NCI-H2227 treated with DMSO at 0.1 percent for 48 hours (cell line): ENCODE measurements at places on chromosomes 16 and 17.

- peak; percentile 15 for DNase-seq
Measured at GRCh38 chr17:4199818-4200402, 56.9 kb downstream of the CYB5D2 start.

DNA sequence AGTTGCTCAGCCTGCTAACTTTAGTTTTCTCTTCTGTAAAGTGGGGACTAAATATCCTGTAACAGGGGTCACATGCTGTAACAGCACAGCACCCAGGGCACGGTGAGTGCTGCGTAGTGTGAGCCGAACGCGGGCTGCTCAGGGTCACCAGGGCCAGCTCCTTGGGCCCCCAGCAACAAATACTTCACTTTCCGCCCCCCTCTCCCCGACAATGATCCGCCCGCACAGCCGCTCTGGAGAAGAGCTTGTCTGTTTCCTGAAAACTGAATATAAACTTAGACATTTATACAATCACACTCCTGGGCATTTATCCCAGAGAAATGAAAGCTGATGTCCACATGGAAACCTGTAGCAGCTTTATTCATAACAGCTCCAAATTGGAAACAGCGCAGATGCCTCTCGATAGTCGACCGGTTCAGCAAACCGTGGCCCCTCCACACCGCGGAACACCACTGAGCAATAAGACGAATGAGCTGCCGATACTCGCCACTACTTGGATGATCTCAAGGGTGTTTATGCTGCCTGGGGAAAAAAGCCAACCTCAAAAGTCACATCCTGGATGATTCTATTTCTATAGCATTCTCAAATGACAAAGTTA lies 267.2 kb downstream of the PARN start:
- DNase-seq, result no peak

DNA sequence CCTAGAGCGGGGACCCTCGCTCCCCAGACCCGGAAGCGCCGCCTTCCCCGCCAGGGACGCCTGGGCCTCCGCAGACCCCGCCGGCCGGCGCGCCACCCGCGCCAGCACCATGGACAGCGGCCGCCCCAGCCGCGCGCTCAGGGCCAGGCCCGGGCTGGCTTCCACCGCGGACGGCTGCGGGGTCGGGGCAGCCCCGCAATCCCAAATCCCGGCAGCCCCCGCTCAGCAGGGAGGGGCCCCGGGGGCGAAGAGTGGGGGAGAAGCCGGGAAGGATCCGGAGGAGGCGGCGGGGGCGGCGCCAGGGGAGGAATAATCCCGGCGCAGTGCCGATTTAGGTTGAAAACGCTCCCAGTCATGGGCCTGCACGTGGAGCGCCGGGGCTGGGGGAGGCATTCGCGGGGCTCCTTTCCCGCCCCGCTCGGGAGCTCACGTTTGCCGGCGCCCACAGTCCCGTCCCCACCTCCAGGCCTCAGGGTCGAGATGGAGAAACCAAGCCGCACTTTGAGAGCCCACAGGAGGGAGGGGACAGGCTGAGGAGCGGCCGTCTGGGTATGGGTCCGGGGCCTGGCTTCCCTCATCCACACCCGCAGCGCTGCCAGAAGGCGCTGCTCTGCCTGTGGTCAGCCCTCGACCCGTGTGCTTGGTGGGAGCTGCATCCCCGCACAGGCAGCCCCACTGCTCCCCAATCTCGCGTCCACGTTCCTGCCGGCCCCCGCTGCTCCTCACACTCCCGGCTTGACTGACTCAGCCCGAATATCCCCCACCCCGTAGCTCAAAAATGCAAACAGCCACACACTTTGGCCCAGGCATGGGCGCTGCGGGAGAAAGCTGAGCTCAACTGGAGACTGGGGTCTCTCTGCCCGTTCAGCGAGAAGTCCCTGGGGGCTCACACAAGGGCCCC lies 4.7 kb downstream of the FBXL16 start:
- DNase-seq, result no peak

- DNase-seq, result no peak
Measured at GRCh38 chr17:76447931-76448652, 4.9 kb downstream of the UBE2O start.

- DNase-seq, result no peak
Measured at GRCh38 chr16:85137323-85138072, 25.2 kb upstream of the CIBAR2 start.

DNA sequence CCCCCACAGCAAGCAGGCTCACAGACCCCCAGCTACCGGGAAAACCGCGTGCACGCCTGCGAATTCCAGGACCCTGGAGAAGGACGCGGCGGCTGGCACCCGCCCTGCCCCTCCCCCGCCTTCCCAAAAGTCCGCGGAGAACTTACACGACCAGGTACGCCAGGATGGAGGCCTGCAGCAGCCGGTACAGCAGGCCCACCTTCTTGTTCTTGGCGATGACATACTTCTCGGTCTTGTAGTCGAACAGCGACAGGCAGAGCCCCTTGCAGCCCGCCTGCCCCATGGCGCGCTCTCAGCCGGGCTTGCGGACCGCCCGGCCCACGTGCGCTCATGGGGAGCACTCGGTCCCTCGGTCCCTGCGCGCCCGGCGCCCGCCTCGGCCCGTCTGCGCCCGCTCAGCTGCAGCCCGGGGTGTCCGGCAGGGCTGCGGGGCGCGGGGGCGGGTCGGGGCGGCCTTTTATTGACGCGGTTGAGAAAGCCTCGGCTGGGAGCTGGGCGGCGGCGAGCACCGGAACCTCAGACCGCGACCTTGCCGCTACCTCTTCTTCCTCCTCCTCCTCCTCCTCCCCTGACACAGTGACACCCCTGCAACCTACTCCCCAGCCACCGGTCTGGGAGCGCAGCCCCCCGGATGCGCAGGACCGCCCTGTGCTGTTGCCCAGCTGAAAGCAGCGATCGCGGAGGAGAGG lies at the start of gene P2RX5:
TSS of gene P2RX5 (minus strand) at position 433 of the 689 bp plus-strand sequence. CDS start at position 283, 150 bp downstream.
- DNase-seq, result no peak

DNA sequence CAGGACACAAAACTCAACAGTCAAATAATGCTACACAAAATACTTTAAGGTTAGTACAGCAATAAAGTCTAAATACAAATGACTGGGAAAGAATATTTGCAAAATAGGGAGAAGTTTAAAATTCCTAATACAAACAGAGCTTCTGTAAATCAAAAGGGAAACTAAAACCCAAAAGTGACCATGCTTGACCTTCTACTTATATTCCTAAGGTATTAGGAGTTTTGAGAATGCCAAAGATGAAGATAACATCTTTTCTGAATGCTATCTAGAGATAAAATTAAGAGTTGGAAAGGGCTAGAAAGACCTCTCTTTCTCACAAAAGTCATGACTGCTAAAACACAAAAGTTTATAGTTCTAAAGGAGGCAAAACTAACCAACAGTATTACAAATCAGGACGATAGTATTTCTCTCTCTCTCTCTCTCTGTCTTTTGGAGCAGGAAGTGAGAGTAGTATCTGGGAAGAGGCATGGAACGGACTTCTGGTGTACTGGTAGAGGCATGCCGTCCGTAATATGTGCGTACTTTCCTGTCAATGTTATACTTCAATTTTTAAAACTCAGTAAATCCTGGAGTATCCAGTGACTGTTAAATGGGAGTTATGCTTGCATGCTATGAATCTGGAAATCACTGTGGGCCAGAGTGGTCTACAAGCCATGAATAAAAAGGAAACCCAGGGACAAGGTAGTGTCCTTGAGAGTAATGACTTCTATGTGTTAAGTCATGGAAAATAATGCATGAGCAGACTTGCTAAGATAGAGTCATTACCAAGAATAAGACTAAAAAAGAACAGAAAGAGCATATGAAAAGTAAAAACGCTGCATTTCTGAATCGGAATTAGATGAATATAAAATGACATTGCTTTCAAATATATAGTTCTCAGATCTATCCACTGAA lies 49.7 kb upstream of the ANKFY1 start:
- DNase-seq, result no peak

DNA sequence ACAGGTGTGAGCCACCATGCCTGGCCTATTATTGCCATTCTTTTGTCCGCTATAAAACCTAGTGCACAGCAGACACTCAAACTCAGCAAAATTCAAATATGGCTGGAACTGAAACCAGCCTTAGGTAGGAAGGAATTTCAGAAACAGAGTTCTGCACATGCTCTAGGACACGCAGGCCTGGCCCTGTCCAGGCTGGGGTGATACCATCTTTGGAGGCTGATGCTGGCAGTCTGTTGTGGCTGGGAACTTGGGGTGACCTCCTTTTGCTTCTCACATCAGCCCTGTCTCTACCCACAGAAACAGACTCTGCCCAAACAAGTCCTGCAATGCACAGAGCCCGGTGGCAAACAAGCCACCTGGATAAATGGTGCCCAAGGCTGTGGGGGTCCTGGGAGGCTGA lies 12.6 kb upstream of the KIFC3 start:
- DNase-seq, result no peak

- no peak for DNase-seq
Measured at GRCh38 chr16:7887316-7887715, 554.7 kb downstream of the RBFOX1 start.

DNA sequence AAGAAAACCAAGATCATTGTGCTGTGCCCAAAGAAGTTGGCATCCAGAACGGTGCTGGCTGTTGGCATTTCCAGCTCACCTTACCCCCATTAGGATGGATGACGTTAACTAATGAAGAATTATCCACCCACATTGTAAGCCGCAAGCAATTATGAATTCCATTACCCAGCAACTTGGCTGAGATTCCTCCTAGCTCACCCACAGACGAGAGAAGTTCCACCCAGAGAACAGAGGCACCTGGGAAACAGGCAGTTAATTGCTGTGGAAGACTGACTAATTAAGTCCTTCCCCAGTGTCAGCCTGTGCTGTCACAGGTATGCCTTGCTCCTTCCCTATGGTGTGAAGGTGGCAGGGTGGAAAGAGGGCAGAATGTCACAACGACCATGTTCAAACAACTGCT lies 456.2 kb upstream of the CDH5 start:
- no peak for DNase-seq

DNA sequence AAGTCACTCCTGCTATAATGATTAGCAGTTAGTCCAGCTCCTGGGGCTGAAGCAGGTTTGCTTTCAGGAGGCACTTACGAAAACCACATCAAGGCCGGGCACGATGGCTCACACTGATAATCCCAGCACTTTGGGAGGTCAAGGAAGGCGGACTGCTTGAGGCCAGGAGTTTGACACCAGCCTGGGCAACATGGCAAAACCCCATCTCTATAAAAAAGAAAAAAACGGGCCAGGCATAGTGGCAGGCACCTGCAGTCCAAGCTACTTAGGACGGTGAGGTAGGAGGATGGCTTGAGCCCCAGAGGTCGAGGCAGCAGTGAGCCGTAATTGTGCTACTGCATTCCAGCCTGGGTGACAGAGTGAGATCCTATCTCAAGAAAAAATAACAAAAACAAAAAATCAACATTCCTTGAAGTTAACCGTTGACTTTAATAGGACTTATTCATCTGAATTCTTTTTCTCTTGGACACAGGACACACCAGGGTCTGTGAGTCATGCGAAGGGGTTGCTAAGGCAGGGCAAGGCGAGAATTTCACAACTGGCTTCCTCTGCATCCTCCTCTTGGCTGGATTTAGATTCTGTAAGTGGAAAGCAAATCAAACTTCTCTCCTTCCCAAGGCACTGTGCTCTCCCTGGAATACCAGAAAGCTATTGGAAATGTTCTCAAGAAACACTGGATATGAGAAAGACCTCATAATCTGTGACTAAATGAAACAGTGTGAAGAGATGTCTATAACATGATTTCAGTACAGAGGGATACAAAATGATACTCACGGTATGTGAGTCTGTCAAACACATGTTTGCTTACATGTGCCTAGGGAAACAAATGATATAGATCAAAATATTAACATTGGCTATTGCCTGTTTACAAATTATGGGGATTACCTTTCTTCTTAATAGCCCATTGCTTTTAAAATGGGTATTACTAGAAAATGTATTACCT lies 99.5 kb downstream of the SYCE1L start:
- DNase-seq, result no peak

DNA sequence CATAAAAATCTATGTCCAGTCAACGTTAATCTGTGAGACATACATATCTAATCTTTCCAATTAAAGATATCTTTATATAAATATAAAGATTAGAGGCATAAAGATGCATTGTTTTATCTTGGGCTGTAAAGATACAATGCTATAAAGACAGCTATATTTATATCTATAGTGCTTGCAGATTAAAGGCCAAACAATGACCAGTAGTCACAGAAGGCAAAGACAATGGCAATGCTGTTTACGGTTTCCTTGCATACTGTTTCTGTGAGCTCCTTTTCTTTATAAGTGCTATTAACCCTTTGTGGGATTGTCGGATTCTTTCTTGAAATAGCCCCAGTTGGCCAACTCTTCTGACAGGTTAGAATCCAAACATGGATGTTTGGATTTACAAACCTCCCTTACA lies 85.5 kb upstream of the SALL1 start:
- DNase-seq, result no peak

DNA sequence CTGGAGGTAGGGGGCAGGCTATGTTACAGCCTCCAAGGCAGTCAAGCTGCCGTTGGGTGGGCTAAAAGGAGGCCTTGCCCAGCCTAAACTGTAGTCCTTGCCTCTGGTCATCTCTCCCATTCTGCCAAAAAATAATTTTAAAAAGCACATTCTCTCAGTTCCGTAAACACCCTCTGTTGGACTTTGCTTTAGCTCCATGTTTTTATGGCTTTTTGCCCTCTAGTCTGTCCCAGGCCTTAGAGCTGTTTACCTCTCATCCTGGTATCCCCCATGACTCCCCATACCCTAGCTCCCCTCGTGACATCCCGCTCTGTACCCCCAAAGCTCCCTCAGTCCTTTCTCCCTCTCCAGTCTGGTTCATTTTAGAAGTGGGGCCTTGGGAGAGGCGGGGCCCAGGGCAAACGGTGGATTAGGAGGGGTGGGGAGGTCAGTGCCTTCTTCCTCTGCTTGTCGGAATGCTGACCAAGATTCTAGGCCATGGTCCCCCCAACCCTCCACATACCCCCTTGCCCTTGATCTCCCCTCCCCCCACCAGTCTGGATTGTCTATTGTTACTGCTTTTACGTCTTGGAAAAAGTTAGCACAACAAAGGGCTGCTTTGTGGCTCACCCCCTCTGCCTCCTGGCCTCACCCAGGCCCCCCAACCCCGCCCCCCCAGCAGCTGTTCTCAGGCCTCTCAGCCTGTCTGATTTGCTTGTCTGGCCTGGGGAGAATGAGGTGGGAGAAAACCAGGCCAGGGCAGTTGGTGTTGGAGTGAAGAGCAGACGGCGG lies 18.4 kb downstream of the GJD3 start:
- no peak for DNase-seq
